Ascending aorta (tissue), 2 donors: ENCODE measurements at places on chromosomes 3 and 15.

- H3K27ac ChIP-seq, result peak overlapping the region; percentile 34
- H3K4me1 ChIP-seq, result no peaks in the 10 kb centered on the region
- no peaks in the 10 kb centered on the region for H3K36me3 ChIP-seq
- no peak overlapping the region for H3K4me3 ChIP-seq
- no peaks in the 10 kb centered on the region for H3K27me3 ChIP-seq
Observed at GRCh38 chr3:152149832-152150231, 118.9 kb upstream of the MBNL1 start.

DNA sequence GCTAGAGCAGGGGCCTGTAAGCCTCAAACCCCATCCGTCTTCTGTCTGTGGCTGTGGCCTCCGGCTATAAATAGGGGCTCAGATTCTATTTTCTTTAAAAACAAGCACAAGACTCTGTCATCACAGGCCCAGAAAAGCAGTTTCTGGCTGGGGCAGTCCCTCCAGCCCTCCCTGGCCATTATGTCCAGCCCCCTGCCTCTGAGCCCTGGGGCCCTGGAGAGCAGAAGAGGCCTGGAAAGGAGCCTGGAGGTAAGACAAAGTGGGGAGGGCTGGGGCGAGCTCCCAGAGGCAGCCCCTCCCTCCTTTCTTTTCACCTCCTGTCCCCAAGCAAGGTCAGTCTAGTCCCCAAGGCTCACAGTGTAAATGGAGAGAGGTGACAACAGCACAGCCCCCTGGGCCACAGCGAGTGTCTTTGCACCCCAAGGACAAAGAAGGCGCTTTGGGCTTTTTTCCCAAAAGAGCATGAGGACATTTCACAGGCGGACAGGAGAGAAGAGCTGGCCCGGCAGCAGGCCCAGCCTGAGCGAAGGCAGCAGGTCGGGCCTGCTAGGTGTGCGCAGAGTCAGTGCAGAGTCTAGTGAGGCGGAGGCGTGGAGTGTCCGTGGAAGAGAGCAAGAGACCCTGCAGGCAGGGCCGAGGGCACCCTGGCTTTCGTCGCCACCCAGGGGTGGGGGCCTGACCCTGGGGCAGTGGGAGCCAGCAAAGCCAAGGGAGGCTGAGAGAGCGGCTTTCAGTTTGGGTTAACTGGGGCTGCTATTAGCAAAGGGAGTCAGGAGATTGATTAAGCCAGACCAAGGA is 188.3 kb downstream of the TBC1D2B start:
- H3K4me3 ChIP-seq, result no peak overlapping the region
- DNase-seq, result peak; percentile 78
- H3K36me3 ChIP-seq, result no peaks in the 10 kb centered on the region
- H3K27me3 ChIP-seq, result no peaks in the 10 kb centered on the region

DNA sequence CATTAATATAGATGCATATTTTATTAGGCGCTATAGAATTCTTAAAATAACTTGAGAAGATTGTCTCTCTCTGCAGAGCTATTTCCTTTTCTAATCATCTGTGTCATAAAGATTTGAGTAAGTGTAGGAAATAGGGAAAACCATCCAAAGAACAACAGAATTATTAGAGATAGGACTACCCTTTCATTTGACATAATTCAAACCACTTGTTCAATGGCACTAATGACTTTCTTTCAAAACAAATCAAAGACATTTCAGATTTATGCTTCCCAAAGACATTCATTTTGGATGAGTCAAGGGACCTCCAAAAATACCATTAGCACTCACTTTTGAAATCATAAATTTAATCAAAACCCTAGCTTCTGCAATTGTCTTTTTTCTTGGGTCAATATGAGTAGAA is 29.5 kb downstream of the PRICKLE2 start:
- peaks cover 4% of the 10 kb centered on the region for H3K36me3 ChIP-seq
- no peak for DNase-seq
- no peaks in the 10 kb centered on the region for H3K27me3 ChIP-seq
- no peak overlapping the region for H3K27ac ChIP-seq

GRCh38 chr15:62880278-62880677 is 162.3 kb upstream of the TPM1 start:
- no peaks in the 10 kb centered on the region for H3K27me3 ChIP-seq
- no peaks in the 10 kb centered on the region for H3K4me1 ChIP-seq
- no peak overlapping the region for H3K4me3 ChIP-seq
- no peak for DNase-seq
- no peaks in the 10 kb centered on the region for H3K36me3 ChIP-seq

DNA sequence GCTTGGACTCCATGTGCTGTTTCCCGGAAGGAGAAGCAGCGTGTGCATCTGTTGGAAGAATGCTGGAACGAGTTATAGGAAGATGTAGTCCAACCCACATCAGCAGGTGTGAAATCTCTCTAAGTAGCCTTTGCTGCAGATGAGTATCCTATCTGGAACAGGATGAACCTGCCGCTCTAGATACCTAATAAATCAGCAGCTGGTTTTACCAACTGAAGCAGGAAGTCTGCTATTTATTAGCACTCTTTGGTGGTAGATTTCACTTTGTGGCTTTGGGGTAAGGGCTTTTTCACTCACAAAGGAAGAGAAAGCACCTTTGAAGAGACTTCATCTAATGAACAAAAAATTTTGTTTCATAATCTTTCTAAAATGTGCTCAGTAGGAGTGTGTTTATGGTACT is 66.4 kb downstream of the DCUN1D1 start:
- DNase-seq, result no peak
- H3K27ac ChIP-seq, result no peak overlapping the region
- H3K4me3 ChIP-seq, result no peak overlapping the region
- no peaks in the 10 kb centered on the region for H3K27me3 ChIP-seq
- H3K4me1 ChIP-seq, result no peaks in the 10 kb centered on the region
- peaks cover 15% of the 10 kb centered on the region for H3K36me3 ChIP-seq

- H3K36me3 ChIP-seq, result no peaks in the 10 kb centered on the region
- no peak for DNase-seq
- H3K27me3 ChIP-seq, result no peaks in the 10 kb centered on the region
- no peaks in the 10 kb centered on the region for H3K4me1 ChIP-seq
- H3K27ac ChIP-seq, result no peak overlapping the region
Observed at GRCh38 chr3:150912501-150912900, 7.3 kb upstream of the MINDY4B start.

GRCh38 chr3:71107926-71108325 is 475.6 kb downstream of the FOXP1 start:
- peaks cover 11% of the 10 kb centered on the region for H3K4me1 ChIP-seq
- no peak for DNase-seq
- H3K36me3 ChIP-seq, result peaks cover 12% of the 10 kb centered on the region
